ENCODE measurements at places on chromosomes 5 and 9.

- DNase-seq = no peak
Observed at GRCh38 chr5:121698690-121699089, 153.0 kb upstream of the FTMT start.

GRCh38 chr5:54942064-54942778, 43.2 kb downstream of the ESM1 start:
- no peak for DNase-seq

DNA sequence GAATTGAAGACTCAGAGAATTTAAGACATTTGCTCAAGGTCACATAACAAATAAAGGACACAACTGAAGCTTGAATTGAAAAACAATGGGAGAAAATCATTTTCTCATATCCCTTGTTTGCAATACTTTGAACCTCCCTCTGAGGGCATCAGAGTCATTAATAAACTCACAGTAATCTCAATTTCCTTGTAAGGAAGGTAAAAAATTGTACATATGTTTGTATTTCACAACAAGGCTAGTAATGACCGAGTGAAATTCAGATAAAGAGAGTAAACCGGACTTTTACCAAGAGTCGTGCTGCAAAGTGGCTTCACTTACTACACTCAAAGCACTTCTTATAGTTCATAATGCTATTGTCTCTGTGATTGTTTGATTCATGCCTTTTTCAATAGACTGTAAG, 665.0 kb downstream of the NR2F1-AS1 start:
- DNase-seq = no peak

DNA sequence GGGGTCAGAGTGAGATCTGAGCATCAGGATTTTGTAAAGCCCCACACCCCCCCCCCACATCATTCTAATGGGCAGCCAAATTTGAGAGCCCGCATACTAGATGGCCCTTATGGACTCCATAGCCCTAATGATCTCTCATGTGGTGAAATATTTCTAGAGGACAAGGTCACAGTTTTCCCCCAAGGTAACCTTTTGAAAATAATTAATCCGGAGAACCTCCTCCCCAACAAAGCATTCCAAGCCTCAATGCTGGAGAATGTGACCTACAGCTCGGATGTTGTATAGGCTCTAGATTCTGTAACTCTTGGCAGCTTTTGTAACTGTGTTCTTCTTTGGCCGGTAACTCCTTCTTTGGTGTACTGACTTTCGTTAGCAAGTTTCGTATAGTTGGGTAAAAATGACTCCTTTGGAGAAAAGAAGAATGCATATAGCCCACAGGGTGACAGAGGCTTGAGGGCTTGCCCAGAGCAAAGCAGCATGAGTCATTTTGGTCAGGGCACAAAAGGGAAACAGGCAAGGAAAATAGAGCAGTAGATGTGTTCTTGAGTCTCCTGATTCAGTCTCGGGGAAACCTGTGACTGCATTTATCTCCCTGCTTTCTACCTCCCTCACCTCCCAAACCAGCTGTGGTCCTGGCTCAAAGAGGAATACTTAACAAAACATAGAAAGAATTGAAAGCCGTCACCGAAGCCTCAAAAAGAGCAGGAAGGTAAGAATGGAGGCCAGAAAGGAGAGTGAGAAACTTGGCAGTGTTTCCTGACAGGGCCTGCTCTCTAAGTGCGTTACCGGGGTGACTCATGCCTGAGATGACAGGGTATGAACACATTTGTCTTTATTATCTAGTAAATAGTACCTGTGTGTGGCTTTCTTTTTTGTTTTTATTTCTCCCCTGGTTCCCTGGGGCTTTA, 6.6 kb upstream of the XPA start:
- no peak for DNase-seq

GRCh38 chr5:157323107-157323706, 57.3 kb downstream of the CYFIP2 start:
- no peak for DNase-seq

GRCh38 chr5:93100976-93101375, 480.0 kb downstream of the NR2F1-AS1 start:
- DNase-seq = no peak

DNA sequence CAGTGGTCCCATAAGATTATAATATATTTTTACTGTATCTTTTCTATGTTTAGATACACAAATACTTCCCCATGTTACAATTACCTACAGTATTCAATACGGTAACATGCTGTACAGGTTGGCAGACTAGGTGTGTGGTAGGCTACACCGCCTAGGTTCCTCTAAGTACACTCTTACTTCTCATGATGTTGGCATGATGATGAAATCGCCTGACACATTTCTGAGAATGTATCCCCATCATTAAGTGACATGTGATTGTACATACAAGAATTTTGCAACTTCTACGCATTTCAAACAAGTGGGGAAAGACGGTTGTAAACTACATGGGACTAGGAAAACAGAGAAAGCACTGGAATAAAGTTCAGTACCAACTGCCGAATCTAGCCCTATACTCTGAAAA, 53.3 kb downstream of the SETX start:
- DNase-seq = no peak

DNA sequence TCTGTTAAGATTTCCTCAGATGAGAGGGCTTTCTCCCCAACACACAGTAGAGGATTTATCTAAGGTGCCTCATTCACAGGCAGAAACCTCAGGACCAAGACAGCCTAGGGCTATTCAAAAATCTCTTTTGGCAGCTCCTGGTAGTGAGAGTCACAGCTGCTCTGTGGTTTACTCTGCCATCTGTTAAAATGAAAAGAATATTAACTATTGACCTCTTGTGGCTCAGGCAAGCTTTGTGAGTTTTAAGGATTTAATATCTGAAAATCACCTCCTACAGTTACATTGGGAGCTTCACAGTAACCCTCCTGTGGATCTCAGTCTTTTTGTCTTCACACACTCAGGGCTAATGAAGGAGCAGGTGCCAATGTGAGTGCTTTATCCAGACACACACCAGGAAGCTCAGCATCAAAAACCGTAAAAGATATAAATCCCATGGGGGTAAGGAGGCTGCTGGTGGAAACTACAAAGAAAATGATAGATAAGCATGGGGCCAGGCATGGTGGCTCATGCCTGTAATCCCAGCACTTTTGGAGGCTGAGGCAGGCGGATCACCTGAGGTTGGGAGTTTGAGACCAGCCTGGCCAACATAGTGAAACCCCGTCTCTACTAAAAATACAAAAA, 29.7 kb downstream of the PPP1R2B start:
- DNase-seq = peak; percentile 59

GRCh38 chr5:126389179-126389578, 34.0 kb upstream of the GRAMD2B start:
- no peak for DNase-seq

- DNase-seq = peak; percentile 90
Observed at GRCh38 chr9:118281772-118282171, 577.6 kb downstream of the TLR4 start.

DNA sequence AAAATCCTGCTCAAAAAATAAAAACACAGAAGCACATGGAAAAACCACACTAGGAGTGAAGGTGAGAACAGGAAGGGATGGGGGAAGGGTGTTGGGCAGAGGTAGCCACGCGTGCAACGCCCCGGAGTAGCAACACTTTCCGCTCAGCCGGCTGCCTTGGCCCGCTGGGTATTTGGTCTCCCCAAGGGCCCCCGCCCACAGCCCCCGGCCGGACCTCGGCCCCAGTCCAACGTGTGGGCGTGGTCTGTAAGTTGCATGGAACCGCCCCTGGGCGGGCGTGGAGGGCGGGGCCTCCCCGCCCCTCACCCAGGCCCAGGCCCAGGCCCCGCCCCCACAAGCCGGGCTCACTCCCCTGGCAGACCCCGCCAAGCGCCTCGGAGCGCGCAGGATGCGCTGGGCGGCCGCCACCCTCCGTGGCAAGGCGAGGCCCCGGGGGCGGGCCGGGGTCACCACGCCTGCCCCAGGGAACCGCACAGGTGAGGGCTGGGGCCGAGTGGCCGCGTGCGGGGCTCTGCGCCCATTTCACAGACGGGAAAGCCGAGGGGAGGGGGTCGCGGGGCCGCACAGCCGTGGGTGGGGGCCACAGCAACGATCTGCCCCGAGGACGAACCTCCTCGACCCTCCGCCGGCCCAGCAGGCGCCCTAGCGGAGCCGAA, at the start of gene SUSD3:
TSS of gene SUSD3 (plus strand) at position 347 of the 656 bp plus-strand sequence. CDS start at position 389, 42 bp downstream.
- no peak for DNase-seq

- no peak for DNase-seq
Observed at GRCh38 chr9:120040896-120041295, 539.1 kb downstream of the CDK5RAP2 start.

DNA sequence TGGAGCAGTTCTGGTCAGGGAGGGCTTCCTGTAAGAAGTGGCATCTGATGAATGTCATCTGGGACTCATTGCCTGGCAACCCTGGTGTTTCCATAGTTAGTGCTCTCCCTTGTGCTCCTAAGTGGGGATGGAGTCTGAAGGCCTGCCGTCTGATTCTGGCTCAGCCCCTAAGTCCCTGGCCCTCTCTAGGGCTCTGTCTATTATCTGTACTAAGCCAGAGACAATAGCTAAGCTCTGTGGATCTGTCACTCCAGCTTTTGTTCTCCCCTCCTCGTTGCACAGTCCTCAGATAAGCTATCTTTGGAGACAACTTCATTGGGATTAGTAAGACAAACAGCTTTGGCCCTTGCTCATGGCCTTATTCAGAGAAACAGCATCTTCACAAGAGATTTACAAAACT, 30.6 kb upstream of the TTC1 start:
- DNase-seq = no peak

DNA sequence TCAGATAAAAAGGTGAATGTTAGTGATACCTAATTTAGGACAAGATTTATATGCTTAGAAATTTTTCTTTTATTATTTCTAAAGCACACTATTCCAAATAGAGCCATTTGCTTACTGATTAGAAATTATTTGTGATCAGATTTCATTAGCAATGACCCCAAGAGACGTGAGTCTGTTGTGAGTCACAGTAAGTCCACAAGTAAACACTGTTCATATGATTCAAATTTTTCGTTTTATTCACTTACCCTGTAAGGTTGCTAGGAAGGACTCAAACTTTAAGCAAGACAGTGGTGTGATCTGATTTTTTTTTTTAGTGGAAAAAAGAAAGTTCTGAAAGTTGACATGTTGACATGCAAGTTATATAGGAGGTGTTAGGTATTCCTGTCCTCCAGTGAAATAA, 1.2 kb downstream of the CARD6 start:
- DNase-seq = no peak

DNA sequence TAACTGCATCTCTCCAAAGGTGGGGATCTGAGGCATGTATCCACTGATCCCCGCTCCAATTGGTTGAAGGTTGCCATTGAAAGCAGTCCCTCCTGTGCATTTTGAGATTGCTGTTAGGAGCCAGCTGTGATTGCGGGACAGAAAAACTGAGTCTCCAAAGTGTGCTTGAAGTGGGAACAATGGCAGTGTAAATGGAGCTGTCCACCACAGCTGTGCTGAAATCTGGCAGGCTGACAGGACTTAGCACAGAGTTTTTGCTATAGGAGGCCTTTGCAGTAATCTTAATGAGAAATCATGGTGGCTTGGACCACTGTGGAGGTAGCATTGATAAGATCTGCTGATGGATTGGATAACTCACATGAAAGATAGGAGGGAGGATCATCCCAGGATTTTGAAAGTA, 3.3 kb downstream of the RNF20 start:
- no peak for DNase-seq

DNA sequence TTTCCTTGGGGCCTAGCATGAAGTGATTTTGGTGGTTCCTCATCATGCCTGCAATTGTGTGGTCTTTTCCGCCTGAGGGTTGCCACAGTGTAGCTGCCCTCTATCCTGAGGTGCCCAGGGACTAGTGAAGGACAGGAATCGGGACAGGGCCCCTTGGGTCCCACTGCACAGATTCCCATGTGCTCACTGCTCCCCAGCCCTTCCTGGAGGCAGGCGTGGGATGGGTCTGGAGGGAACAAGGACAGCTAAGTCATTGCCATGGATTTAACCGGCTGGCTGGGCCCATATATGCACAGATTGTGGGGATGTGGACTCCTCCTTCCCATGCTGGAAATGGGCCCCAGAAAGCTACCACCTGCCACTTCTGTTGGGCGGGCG, 122.3 kb upstream of the PITX1 start:
- DNase-seq = no peak

DNA sequence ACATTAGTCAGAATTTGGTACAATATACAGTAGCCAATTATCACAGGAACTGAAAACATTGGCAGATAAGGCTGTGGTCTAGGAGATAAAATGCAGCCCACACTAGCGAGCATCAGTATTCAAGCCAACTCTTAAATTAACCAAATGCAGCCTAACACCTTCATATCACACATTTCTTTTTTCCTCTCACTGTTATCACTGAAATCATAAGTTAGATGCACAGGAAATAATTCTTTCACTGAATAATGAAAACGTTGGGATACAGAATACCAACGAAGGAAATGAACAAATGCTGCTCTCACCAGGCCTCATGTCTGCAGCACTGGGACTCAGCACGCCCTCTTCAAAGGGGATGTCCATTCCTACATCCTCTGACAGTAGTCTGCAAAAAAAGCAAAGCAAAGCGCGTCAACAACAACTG, 109.1 kb upstream of the PCA3 start:
- DNase-seq = no peak

GRCh38 chr5:88486431-88486830, 217.8 kb upstream of the TMEM161B start:
- no peak for DNase-seq

DNA sequence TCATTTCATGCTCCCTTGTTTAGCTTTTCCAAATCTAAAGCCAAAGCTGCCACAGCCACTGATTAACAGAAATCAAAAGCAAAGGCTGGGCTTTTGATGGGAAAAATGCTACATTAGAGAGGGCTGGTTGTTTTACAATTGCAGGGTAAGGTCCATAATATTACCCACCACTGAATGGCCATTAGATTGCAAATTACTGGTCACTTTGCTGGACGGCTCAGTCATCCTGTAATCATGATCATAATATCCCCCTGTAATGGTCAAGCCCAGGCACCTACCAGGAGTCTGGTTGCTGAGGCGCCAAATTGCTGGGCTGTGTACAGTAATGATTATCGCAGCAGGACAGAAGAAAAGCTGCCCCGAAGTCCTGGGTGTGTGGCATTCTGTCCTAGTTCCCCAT, 286.5 kb downstream of the ZSWIM6 start:
- DNase-seq = no peak

GRCh38 chr5:28548856-28549255, 1510.5 kb upstream of the CDH9 start:
- no peak for DNase-seq

DNA sequence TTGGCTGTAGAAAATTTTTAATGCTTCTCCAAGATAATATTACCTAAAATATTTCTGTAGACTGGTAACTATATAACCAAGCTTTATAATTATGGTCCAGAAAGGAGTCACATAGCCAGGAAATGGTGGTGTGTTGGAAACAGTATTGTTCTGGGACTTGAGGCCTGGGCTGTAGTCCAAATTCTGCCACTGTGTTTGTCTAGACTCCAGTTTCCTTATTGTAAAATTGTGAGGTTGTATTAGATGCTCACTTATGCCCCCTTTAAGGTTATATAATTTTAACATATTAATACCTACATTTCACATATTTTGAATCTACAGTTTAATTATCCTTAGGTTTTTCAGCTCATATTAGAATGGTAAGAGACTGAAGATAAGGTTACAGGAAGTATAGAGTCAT, 42.4 kb downstream of the STX17 start:
- no peak for DNase-seq
